ENCODE measurements at places on chromosomes 1 and 21. TPM values are rescaled to one million over a fixed set of nuclear protein-coding genes. Genes with fewer than 3 reads are reported as not detected.

DNA sequence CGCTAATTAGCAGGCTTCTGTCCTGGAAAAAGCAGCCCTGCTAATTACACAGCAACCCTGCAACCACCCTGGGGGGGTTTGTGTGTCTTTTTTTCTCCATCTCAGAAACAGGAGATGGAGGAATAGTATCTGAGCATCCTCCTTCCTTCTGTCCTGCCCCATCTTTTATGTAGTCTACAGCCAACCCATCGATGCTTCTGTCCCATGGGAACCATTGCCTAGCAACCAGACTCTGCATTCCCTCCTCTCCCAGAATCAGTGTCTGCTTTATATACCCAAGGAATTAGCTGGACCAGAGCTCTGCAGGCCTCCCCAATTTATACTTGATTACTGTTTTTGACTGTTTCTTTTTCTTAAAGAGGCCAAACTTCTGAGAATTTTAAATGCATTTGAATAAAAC, 35.1 kb downstream of the LRRC38 start:
- H3K27me3 ChIP-seq, result peaks cover 6% of the 10 kb centered on the region
- DNase-seq, result no peak
- no peaks in the 10 kb centered on the region for H3K36me3 ChIP-seq
- H3K4me3 ChIP-seq, result no peak overlapping the region

The EIF2D gene
- 100 TPM for total RNA-seq

GRCh38 chr1:24749886-24750285, 4.6 kb downstream of the CLIC4 start:
- no peak overlapping the region for H3K27ac ChIP-seq
- peaks cover 20% of the 10 kb centered on the region for H3K4me1 ChIP-seq
- H3K36me3 ChIP-seq, result peaks cover 6% of the 10 kb centered on the region
- DNase-seq, result no peak

The ALX3 gene
- not detected for total RNA-seq

DNA sequence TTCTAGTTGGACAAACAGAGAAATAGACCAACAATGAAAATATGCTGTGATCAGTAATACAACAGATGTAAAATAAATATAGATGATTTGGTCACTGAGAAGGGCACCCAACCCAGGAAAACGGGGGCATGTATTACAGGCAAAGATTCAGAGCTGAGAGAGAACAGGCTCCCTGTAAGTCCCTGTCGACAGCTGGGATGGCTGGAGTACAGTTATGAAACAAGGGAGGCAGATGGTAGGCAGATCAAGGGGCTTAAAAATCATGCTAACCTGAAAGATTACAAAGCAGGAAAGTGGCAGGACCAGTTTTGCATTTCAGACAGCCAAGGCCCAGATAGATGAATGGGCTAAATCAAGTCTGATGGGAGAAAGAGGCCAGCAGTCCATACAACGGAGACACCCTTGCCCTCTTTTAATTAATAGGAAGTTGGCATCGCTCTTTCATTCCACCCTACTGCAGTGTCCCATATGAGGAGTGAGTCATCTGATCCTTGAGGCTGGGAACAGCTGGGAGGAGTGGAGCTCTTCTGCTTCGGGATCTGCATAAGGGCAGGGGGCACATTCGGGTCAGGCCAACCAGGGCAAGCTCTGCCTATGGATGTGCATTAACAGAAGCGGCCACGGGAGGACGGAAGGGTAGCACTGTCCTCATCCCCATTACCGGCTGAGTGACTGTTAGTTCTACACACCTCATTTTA, 171.1 kb downstream of the DAB1 start:
- no peaks in the 10 kb centered on the region for H3K27me3 ChIP-seq
- no peak overlapping the region for H3K27ac ChIP-seq
- H3K4me3 ChIP-seq, result no peak overlapping the region
- no peaks in the 10 kb centered on the region for H3K36me3 ChIP-seq
- DNase-seq, result no peak
- H3K4me1 ChIP-seq, result no peaks in the 10 kb centered on the region

DNA sequence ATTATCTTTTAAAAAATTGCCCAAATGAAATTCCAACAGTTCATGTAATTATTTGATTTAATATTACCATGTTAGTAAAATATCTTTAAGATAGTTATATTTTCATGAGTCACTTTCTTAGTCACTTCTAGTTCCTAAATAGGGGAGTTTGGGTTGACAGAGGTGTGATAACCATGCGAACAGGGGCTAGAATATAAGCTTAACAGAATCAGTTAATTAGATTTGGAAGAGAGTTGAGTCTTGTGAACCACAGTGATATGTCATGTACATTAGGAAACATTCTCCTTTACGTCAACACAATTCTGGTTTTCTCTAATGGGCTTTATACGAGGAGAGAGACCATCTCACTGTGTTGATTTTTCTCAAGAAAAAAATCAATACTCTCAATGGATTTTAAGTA, 64.8 kb upstream of the ZNF281 start:
- H3K27me3 ChIP-seq, result peaks cover 10% of the 10 kb centered on the region
- no peaks in the 10 kb centered on the region for H3K36me3 ChIP-seq
- H3K4me3 ChIP-seq, result no peak overlapping the region
- H3K27ac ChIP-seq, result no peak overlapping the region

The LRRC53 gene
- not detected for total RNA-seq

GRCh38 chr21:37503848-37504467, 137.4 kb downstream of the DYRK1A start:
- H3K27me3 ChIP-seq, result no peaks in the 10 kb centered on the region
- peaks cover 27% of the 10 kb centered on the region for H3K4me1 ChIP-seq
- DNase-seq, result peak; percentile 47
- H3K36me3 ChIP-seq, result peaks cover 45% of the 10 kb centered on the region
- H3K4me3 ChIP-seq, result peak overlapping the region; percentile 25

- no peaks in the 10 kb centered on the region for H3K27me3 ChIP-seq
- H3K36me3 ChIP-seq, result peaks cover 9% of the 10 kb centered on the region
- no peak for DNase-seq
- peaks cover 23% of the 10 kb centered on the region for H3K4me1 ChIP-seq
- H3K27ac ChIP-seq, result no peak overlapping the region
Measured at GRCh38 chr21:29293495-29293894, 5.2 kb upstream of the BACH1 start.
